ENCODE measurements at places on chromosomes 6 and 20.

- DNase-seq = no peak
Observed at GRCh38 chr6:82216549-82216948, 31.0 kb downstream of the IBTK start.

DNA sequence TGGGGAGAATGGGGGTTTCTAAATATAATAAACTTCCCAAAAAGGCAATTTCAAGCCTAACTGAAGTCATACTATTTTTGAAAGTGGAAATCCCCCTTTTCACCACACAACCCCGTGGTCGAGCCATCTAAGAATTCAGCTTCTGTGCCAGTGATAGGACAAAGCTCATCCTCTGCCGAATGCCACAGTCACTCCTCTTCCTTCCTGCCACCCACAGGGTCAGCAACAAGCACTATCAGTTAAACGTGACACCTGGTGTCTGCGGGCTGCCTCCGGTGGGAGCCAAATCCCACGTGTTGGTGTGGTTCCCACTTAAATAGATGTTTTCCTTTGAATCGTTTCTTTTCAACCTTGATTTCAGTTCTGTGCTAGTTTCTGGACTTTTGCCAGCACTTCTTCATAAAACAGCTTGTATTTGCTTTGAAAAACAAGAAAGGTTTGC lies 60.7 kb downstream of the TNFAIP3 start:
- DNase-seq = no peak

GRCh38 chr20:10111139-10111958 lies 76.6 kb downstream of the ANKEF1 start:
- no peak for DNase-seq

DNA sequence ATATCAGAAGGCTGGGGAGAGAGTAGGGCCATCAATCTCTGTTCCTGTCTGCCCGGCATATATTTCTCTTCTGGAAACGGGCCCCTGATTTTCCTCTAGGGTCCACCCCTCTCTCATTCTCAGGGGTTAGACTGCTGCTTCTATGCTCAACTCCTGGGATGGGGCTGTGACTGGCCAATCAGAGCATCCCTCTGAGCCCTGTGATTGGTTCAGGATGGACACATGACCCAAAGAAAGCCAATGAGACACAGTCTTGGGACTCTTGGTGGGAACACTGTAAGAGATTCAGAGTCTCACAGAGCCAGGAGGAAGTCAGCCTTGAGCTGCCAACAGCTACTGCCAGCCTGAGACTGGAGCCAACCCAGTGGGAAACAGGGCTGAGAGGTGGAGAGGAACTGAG lies 31.0 kb upstream of the KCNB1 start:
- no peak for DNase-seq

- no peak for DNase-seq
Observed at GRCh38 chr6:44826025-44826676, 438.6 kb downstream of the CDC5L start.

DNA sequence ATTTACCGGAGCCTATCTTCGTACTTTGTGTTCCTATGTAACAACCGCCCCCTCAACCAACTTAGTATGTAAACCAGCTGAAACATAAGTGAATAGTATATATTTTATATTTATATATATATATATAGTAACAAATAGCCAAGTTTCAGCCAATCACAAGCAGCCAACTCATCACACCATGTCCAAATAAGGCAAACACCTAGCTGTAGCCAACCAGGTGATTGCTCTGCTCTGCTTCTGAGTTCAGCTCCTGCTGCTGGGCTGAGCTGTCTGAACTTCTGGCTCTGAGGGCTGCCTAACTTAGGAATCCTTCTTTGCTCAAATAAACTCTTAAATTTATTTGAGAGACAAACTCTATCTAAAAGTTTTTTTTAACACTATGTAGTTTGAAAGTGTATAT lies 101.6 kb upstream of the SOX4 start:
- DNase-seq = no peak

DNA sequence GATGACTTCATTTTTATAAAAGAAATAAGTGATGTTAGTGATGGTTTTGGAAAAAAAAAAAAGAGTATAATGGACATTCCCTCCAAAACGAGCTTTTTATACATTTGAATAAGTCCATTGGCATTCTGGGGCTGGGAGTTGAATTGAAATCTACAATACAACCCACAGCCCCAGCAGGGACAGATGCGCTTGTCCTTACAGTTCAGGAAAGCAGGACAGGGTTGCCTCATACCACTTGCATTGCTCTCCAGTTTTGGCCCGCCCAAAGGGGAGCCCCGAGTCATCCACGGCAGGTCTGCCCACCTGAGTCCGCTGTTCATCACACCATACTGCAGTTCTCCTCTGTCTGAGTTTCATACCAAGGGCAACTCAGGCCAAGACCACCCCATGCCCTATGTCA lies 46.2 kb downstream of the VAPB start:
- DNase-seq = no peak

DNA sequence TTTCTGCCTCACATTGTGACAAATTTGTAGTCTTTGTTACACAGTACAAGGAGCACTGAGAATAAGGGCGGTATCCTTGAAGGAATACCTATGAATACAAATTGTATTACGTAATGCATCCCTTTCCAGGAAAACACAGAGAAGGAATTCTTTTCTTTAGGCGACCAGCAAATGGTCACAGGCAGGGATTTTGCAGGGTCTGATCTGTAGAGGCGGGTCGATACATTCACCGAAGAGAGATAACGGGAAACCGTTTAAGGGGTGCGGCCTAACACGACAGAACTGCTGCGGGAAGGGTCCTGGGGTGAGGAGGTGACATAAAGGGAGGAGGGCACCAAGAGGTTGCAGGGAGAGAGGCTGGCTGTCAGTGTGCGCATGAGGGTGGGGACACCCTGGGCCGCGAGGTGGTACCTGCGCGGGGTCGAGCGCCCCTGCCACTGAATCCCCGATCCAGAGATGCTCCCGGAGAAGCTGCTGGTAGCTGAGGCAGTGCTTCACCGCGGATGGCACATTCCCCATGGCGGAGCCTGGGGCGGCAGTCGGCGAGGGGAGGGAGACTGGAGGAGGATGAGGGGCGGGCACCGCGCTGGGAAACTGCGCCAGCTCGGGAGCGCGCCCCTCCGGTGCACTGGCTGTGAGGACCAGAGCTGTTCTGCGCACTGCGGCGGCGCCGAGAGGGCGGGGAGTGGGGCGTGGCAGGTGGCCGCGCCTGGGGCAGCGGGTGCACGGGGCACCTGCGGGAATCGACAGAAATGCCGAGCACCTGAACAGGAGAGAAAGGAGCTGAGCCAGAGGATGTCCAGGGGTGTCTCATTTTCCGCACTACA lies at the start of gene HMGCLL1:
Gene HMGCLL1, minus strand, starts transcription at position 656 of the 827 bp plus-strand sequence. Its CDS starts 137 bp downstream, at position 519.
- DNase-seq = no peak

- no peak for DNase-seq
Observed at GRCh38 chr20:35968930-35969329, 540 bp downstream of the CNBD2 start.

DNA sequence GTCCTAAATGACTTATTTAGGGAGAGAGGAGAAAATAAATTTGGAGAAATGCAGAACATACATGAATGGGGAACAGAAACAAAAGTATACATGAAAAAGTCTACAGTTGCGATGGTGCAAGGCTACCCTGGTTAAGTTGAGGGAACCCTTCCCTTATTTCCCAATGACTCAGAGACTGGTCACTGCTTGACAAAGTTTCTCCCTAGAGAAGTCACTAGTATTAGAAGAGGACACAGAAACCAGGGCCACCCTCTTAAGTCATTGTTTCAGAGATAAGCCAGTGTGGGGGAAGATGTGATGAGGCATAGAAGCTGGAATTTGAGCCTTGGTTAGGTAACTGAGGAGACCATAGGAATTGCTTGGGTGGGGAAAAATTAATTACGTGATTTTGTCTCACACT lies 24.4 kb upstream of the EDN1 start:
- no peak for DNase-seq

DNA sequence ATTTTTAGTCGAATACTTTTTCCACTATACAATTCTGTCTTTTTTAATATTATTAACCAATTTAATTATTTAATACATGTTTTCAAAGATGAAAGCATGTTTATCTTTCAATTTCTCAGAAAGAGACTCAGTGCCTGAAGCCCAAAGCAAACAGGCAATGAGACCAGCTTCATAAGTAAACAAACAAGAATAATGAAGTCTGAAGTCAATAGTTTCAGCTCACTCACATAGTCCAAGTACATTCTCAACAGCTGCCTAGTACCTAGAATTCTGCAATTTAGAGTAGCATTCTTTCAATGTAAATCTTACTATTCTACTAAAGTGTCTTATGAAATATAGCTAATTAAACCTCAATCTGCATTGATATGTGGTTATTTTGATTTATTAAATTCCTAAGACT lies 626.5 kb upstream of the NRSN1 start:
- no peak for DNase-seq

- no peak for DNase-seq
Observed at GRCh38 chr6:33170176-33171015, 21.9 kb downstream of the COL11A2 start.

DNA sequence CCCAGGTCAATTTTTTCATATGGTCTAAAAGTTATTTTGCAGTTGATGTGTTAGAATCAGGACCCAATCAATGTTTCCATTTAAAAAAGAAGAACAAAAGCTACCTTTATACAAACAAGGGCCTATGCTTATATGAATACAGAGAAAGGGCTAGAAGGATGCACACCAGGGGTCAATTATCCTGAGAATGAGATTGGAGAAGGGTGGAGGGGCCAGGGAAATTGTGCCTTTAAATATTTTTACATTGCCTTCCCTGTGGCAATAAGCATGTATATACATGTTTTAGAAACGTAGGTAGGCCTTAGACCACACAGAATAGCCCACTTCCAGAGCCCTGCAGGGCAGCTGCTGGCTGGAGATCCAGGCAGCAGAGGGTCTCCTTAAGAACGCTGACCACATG lies 12.7 kb downstream of the EXOC2 start:
- DNase-seq = no peak

- peak; percentile 21 for DNase-seq
Observed at GRCh38 chr20:24376311-24377099, 92.9 kb upstream of the SYNDIG1 start.

DNA sequence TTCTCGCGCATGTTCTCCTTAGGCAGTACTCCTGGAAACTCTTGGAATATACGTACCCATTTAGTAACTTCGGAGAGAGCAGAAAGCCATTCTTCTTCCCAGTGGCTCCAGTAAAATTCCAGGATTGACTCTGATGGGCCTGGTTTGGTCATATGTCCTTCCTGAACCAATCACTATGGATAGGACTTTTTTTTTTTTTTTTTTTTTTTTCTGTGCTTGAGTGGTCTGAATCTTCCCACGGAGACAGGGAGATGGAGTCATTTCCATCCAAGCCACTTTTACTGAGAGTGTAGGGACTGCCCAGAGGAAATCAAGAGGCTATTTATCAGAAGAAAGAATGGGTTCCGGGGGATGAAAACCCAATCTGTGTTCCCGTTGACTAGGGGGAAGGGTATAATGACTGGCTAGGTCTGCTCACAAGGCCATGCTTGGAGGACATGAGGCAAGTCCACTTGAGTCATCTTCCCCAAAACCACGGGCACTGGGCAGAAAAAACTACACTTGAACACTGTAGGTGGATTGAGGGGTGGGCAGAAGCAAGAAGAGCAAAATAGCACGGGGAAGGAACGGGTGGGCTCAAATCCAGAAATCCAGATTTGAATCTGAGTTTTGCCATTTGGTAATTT lies 35.4 kb upstream of the MRPS18A start:
- DNase-seq = no peak
